ENCODE measurements at places on chromosomes 6 and 20. TPM values are rescaled to one million over a fixed set of nuclear protein-coding genes. Genes with fewer than 3 reads are reported as not detected.

Gene TMEM217
- 1.2 TPM for total RNA-seq

Gene SNRPB2
- total RNA-seq: 105 TPM

Gene WFDC9
- not detected for total RNA-seq

Gene SLC17A3
- not detected for total RNA-seq

DNA sequence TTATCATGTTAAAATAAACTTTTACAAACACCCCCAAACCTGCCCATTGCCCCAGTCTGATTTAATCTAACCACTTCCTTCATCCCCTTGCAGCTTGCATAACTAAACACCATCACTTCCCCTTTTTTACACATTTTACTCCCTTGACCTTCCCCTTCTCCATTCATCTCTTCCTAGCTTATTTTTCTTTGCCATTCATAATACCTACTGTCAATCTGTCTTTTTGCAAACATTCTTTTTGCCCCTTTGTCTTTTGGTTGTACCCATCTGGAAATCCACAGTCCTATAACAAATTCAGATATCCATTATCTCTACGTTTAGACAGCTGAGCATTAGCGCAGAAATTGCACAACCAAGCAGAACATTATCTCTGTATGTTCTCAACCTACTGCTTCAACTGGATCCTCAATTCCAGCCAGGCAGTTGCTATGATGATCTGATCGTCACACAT is 51.2 kb downstream of the C6orf52 start:
- no peak for DNase-seq

DNA sequence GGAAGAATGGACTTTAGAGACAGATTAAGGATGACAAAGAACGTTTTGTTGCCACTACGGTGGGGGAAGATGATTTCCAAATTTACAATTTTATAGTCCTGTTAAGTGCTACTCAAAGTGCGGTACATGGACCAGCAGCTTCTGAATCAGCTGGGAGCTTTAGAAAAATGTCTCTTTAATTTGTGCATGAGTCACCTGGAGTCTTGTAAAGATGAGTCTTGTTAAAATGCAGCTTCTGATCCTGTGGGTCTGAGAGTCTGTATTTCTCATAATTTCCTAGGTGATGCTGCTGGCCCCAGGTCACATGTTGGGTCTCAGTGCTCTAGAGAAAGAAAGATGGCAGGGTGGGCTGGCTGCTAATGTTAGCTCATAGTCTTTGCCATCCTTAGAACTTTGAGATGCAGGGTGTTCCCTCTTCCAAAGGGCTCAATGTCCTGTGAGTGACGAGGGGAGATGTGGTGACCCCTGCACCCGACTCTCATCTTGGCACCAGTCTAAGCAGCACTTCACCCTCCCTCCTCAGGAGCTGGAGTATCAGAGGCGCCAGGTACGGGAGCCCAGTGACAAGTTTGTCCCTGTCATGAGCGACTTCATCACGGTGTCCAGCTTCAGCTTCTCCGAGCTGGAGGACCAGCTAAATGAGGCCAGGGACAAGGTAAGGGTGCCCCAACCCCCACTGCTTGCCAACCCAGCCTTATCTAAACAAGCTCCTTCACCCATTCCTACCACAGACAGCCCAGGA is 34.5 kb downstream of the MOCS1 start:
- DNase-seq: no peak

- peak; percentile 29 for DNase-seq
These were observed 101.4 kb upstream of the AGPAT4 start for GRCh38 chr6:161374971-161375873.

Measured in G401 (cell line).